Retinal pigment epithelial cell (primary cell): ENCODE measurements at places on chromosomes 3 and 15.
A peak's percentile ranks its signal among the peaks of the same experiment; 100 is the strongest.

DNA sequence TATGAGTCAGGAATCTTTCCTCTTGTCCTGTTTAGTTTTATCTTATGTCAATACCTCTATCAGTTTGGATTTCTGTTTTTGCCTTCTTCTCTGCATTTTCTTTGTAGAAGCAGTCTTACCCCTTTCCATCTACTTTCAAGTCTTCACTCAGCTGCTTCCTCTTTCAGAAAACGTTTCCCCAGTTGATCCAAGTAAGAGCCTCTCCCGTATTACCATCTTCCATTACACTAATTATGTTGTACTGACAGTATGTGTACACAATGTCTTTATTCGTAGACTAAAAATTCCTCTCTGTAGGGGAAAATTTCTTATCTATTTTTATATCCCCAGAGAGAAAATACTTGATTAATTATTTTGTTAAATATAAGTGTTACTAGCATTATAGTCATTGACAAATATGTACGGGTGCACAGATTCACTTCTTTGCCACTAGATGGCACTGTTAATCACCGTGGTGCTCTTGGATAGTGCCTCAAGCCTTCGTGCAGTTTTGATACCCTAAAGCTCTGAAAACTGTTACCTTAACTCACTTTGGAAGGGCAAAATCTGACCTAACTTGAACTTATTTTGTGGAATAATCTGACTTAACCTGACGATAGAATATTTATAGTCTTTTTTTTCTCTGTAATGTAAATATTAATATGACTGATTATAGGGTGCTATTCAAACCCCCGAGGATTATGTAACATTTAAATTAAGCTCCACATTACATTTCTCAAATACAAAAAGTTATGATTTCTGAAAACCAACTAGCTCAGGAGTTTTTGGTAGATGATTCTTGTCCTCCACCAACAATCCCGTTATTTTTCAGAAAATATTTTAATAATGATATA, 74.2 kb upstream of the POU1F1 start:
- DNase-seq, result no peak

DNA sequence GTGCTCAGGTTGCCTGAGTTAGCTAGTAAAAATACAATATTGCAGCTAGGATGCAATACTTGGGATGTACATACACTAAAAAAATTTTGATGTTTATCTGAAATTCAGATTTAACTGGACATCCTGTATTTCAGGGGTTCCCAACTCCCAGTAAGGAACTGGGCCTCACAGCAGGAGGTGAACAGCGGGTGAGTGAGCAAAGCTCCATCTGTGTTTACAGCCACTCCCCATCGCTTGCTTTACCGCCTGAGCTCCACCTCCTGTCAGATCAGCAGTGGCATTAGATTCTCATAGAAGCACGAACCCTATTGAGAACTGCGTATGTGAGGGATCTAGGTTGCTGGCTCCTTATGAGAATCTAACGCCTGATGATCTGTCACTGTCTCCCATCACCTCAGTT, 285.1 kb upstream of the PROK2 start:
- DNase-seq, result no peak

DNA sequence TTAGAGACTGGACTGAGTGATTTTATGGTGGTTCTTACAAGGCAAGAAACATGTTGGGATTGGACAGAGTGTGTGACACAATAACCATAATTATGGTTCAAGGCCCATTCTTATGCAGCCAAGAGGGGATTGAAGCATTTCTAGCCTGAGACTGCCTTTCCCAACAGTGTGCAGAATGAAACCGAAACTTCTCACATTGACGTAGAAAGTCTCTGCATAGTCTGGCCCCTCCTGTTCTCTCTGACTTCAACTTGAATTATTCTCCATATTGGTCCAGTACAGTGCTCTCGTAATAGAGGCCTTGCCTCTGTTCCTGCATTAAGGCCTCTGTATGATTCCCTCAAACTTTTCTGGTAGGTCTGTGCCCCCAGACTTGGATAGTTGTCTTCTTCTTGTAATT, 138.3 kb downstream of the DIPK2A start:
- DNase-seq, result no peak

DNA sequence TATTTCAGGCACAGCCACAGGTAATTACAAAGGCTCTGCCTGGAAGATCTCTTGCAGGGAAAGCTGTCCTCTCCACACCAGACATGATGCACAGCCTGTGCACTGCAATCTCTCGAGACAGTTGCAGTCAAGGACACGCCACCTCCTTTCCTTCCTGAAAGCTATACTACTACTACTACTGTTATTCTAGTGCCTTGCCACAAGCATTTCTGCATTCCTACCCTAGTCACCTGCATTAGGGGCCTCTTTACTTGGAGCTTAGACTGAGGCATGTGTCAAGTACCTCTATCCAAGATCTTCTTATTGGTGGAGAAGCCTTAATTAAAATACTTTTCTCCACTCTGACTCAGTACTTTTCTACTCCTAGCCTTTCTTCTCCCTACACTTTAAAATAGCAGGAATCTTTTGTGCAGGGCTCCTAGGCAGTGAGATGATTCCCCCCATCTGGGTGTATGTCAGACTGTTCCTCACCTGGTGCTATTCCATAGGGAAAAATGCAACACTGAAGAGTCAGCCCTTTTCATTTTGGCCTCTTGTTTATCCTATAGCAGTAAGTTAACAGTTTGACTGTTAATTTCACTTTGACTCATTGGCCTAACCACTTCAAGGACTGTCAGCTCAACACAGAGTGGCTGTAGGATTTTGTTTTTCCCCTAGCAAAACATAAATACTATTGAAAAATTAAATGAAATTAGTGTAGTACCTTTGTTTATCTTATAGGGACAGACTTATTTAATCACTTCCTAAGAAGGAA, 78.9 kb downstream of the ESYT3 start:
- DNase-seq, result no peak

DNA sequence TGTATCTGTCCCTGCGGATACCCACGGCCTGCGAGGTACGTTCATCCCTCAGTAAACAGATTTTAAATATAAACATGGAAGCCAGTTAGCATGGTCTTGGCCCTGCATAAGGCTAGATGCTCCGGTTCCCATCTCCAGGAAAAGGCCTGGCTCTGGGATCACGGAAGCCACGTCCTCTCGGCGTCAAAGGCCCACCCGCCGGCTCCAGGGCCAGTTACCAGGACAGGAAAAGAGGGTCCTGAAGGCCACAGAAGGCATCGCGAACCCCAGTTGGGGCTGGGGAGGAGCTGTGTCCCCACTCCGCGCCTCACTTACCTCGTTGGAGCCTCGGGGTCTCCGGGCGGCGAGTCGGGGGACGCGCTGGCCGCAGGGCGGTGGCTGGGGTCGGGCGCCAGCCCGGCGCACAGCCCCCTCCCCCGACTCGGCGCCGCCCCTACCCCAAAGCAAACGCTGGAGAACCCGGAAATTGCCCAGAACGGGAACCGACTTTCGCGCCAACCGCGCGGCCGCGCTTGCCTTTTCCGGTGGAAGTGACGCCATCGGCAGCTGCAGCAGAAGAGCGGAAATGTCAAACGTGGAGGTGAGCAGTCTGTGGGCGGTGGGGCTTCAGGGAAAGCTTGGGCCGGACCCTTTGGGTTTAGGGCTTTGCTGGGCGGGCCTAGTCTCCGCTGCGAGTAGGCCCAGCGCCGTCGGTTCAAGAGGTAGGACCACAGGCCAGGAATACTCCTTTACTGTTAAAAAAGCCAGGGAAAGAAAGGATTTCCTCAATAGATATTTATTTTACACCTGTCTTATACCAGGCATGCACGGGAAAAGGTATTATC, at the start of gene TOPBP1:
TOPBP1 (minus strand) TSS at position 488 of the 824 bp plus-strand sequence. CDS start 814 bp downstream, outside the sequence.
- DNase-seq, result peak; percentile 17

GRCh38 chr15:57677204-57677603, 29.3 kb upstream of the POLR2M start:
- no peak for DNase-seq

- DNase-seq, result no peak
These were observed 73.2 kb upstream of the CHL1 start for GRCh38 chr3:123341-123740.

GRCh38 chr3:52313774-52314188, 2.3 kb upstream of the DNAH1 start:
- peak; percentile 43 for DNase-seq

- DNase-seq, result no peak
These were observed 28.2 kb upstream of the DNAJC19 start for GRCh38 chr3:181017690-181018089.
